DMS79 (cell line): ENCODE measurements at places on chromosomes 4 and X.

DNA sequence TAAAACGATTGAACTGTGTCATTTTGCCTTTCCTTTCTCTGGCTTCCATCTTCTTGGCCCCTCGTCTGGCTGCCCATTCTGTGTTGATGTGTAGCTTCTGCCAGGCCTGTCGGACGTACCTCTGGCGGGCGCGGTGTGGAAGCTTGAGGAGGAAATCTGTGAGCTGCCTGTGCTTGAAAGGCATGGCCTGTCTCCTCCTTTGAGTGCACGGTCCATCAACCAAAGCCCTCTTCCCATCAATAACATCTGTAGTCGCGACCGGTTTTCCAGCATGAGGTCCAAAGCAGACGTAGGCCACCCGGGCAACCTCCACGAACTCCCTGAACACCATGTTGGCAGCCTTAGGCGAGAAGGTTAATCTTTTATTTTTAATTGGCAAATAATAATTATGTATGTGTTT, 202.7 kb downstream of the CRLF2 start:
- no peak for DNase-seq

- DNase-seq = no peak
These were observed 330.0 kb downstream of the HNRNPD start for GRCh38 chr4:82043809-82044137.

DNA sequence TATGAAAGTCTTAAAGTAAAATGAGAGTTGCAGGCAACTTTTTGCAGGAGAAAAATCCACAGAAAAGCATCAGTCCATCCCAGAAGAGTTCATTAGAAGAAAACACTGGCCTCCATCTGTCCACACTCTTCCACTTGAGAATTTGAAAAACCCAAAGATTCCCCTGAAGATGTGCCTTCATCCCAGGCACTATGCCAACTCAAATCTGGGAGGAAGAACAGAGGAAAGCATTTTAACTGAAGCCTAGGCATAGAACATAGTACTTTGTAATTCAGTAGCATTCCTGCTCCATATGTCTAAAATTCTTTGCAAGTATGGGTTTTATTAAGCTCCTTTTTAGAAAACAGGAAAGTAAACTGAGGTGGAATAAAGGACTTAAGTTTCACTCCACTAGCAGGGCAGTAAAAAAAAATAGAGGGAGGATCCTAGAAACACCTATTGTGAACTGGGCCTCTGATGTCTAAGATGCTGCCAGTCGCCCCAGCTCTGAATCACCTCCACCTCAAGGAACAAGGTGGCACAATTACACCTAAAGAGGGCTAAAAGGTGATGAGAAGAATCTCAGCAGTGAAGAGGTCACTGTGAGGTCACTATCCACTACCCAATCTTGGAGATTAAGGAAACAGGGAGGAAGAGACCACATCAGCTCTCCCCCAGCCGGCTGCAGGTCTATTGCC, 141.9 kb upstream of the FAM241A start:
- DNase-seq = no peak

- no peak for DNase-seq
These were observed 16.5 kb downstream of the TRAPPC11 start for GRCh38 chr4:183675625-183676024.

DNA sequence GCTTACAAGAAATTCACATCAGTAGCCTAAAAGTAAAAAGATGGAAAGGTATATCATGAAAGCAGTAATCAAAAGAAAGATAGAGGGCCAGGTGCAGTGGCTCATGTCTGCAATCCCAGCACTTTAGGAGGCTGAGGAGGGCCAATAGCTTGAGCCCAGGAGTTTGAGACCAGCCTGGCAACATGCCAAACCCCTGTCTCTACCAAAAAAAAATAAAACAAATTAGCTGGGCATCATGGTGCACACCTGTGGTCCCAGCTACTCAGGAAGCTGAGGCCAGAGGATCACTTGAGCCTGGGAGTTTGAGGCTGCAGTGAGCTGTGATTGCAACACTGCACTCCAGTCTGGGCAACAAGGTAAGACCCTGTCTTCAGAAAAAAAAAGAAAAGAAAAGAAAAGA, 55.5 kb downstream of the GSPT2 start:
- no peak for DNase-seq

DNA sequence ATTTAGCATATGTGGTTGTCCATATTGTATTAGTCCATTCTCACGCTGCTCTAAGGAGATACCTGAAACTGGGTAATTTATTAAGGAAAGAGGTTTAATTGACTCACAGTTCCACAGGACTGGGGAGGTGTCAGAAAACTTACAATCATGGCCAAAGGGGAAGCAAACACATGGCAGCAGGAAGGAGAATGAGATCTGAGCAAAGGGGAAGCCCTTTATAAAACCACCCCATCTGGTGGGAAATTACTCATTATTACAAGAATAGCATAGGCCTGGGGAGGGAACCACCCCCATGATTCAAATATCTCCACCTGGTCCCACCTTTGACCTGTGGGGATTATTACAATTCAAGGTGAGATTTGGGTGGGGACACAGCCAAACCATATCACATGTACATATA, 122.6 kb upstream of the ANK2 start:
- DNase-seq = no peak

DNA sequence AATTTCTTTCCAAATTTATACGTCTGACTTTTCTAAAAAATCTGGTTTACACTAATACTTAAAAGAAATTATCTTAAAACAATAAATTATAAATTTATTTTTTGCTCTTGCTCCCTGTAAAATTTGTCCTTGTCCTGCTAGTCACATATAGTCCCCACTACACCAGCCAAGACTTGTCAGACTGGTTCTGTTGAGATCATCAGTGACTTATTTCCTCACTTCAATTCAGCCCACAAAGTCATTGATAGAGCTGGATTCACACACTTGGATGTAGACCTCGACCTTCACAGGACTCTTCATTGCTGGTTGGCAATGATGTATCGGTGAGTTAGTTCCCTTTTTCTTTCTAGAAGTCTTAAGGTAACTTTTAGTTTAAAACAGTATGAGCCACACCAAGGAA, at the start of gene TMPRSS11E:
TMPRSS11E (plus strand) TSS at position 263 of the 400 bp plus-strand sequence; CDS start at position 313, 50 bp downstream.
- no peak for DNase-seq
